Activated CD4-positive, alpha-beta T cell treated with anti-CD3 and anti-CD28 coated beads, Interleukin-2, amount 50 U/mL, for 1 hour (primary cell): ENCODE measurements at places on chromosomes 6 and 20.

- peak; percentile 49 for DNase-seq
These were observed at the start of gene ARFGEF3 for GRCh38 chr6:138161338-138162110. Gene ARFGEF3, plus strand, starts transcription at chr6:138161939. Its CDS starts 148 bp downstream, at chr6:138162087.

DNA sequence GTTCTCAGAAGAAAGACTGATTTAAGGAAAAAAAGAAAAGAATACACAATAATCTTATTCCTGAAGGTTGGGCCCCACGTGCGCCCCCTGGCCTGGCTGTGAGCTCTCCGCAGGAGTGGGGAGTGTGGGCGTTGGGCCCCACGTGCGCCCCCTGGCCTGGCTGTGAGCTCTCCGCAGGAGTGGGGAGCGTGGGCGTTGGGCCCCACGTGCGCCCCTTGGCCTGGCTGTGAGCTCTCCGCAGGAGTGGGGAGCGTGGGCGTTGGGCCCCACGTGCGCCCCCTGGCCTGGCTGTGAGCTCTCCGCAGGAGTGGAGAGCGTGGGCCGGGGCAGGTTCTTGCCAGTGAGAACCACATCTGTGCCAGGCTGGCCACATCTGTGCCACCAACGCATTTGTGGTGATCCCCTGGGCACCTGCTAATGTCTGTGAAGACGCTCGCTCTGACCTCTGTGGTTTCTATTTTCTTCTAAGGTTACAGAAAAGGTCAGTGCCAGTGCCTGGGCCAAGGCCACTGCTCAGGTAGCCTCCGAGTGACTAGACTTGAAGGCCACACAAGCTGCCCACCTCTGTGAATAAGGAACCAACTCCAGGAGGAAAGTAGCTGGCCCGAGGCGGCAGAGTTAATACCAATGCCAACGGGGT is 41.0 kb downstream of the WDR27 start:
- no peak for DNase-seq

GRCh38 chr6:34565722-34566137 is 9.6 kb upstream of the SPDEF start:
- DNase-seq, result no peak

DNA sequence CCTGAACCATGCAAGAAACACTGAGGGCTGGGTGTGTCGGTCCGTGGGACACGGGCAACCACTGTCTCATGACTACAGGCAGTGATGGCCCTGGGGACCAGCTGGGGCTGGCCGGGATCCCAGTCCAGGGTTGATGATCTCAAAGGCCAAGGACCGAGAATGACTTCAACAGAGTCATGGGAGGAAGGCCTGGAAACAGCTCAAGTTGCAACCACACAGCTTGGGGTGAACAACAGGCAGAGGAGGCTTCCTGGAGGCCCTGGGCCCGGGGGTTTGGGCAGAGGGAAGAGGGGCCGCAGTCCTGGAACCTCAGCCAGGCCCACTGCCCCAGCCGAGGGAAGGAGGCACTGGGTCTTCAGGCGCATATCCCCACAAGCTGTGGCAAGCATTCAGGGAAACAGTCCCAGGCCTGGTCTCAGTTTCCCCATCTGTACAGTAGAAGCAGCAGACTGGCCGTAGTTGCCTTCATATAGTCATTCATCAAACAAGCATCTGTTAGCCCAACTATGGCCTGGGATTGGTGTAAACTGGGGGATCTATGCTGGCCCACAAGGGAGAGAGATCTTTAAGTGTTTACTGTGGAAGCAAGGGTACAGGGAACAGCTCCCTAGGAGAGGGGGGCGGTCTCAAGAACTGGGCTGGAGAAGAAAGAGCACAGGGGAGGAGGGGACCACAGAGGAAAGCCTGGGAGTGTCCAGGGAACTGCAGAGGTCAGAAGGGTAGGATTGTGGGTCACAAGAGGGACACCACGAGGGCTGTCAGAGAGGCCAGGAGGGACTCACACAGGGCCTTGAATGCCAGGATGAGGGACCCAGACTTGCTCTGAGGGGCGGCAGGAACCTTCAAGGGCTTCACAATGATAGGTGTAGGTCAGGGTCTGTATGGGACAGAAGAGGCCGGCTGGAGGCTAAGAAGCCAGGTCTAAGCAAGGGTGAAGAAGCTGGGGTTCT is 2.1 kb downstream of the MYL9 start:
- no peak for DNase-seq

- DNase-seq, result no peak
These were observed 5.2 kb downstream of the ZNF76 start for GRCh38 chr6:35264550-35265274.

DNA sequence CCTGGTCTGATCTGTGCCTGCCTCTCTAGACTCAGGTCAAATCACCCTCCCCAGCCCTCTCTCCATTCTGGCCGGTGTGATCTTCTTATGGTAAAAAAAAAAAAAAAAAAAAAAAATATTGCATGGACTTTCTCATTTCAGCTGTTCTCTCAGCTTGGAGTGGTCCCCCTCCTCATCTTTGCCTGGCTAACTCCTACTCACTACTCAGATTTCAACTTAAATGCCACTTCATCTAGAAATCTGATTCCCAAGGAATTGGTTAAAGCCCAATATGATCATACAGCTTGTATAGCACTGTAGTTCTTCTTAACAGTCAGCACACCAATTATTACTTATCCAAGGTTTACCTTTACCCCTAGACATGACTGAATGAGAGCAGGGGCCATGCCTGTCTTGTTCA is 105.9 kb upstream of the CARMIL1 start:
- no peak for DNase-seq

- DNase-seq, result no peak
These were observed 23.6 kb upstream of the TGM6 start for GRCh38 chr20:2357114-2357513.

DNA sequence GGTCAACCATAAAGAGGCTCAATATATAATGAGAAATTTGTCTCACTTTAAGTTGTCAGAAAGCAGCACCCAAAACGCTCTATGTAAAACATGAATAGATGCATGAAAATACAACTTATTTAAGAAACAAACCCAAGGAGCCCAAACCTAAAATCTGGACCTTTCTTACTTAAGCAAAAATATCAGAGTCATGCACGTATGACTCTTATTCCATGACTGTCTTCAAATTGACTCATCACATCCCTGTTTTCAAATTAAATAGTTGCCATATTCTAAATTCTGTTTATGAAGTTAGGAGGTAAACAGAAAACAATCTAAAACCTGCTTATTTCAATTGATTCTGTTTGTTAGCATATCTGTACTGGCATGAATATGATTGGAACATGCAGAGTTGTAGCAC is 42.1 kb downstream of the ANKRD6 start:
- DNase-seq, result no peak

DNA sequence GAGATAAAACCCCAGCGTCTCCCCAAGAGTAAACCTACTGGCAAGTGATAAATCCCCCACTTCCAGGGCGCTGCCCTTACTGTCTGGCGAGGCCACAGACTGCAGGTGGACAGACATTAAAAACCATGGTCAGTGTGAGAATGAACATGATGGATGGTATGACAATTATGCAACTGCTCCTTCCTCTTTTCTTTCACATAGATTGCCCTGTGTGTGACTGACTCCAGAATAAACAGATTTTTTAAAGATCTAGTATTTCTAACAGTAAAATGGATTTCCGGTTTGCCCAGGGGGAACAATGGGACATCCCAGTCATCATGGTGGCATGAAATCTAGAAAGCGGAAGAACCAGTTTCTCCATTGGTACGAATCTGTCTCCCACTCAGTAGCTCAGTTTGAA is 153.7 kb downstream of the FOXC1 start:
- DNase-seq, result no peak

DNA sequence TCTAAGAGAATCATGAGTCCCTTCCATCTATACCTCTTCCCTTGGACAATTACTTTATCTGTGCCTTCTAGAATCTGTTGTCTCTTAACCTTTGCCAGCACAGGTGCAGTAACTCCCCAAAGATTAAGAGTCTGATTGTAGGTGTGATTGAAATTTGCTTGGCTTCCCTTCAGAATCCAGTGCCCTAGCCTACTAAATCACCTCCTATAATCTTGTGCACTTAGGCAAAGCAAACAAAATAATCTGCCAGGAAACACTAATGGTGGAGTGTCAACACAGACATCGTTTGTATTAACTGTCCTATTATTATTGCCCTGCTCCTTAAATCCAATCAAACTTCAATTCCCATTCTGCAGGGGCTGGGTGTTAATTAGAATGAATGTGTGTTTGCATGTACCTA is 28.0 kb downstream of the ID4 start:
- DNase-seq, result no peak

DNA sequence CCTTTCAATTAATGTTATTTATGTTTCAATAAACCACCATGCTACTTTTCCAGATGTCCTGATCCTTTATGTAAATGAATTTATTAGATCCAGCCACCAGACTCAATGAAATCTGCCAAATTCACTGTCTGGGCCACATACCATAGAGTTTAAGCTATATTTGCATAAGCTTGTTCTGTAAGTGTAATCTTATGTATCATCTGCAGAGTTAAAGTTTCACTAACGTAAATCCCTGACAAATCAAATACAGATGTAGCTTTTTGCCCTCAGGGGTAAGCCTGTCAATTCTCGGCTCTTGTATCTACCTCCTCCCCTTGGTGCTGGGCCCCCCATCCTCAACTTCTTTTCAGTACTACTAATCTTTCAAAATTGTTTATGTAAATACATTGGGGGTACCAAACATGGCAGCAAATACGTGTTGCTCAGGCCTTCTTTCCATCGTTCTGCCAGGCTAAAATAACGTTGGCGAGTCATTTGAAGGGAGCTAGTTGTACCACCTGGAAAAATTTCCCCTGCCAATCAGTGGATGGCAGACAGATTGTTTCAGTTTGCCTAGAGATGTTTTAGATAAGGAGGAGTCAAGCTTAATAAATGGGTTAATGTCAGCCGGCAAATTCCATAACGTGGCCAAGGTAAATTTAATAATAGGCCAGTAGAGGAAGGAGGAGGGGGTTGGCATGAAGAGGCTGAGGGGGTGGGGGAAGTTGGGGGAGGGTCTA is 79.6 kb downstream of the RPS12 start:
- DNase-seq, result no peak
